ENCODE measurements at places on chromosomes 2 and 18.
A peak's percentile ranks its signal among the peaks of the same experiment; 100 is the strongest.

DNA sequence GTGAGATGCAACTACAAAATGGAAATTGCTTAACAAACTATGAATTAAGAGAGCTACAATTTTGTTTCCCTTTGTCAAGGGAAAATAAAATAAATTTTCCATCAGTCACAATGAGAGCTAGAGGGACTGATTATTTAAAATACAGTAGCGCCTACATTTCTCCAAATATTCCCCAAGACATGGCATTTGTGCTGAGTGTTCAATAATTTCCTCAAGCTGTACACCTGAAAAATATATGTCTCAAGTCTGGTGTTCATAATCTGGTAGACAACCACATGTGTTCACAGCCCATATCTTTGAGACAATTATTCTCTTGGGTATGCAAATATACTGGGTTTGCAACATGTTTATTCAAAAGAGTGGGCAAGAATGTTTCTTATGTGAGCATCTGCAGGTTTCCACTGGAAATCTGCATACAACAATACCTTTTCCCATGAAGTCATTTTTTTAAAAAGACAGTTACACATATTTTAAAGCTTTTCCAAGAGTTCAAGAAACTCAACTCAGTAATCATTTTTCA lies 240.1 kb upstream of the VRK2 start:
- DNase-seq, result no peak

- DNase-seq, result no peak
Measured at GRCh38 chr2:126846241-126846640, 52.4 kb upstream of the TEX51 start.

DNA sequence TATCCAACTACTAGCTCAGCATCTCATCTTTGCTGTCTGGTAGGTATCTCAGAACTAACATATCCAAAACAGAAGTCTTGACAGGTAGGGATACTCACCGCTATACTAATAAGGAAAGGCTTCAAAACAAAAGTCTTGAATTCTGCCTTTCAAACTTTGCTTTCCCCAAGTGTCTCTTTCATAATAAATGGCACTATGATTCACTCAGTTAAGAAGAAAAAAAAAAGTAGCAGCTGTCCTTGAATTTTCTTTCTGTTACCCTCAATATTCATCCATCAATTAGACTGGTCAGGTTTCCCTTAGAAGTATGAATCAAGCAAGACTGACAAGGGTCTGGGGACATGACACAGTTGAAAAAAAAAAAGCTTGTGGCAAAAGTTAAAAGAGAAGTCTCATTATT lies 175.1 kb downstream of the GULP1 start:
- no peak for DNase-seq

- no peak for DNase-seq
Measured at GRCh38 chr18:10847408-10847790, 302.0 kb downstream of the PIEZO2 start.

GRCh38 chr2:131063501-131064283 lies 29.6 kb downstream of the FAM168B start:
- no peak for DNase-seq

DNA sequence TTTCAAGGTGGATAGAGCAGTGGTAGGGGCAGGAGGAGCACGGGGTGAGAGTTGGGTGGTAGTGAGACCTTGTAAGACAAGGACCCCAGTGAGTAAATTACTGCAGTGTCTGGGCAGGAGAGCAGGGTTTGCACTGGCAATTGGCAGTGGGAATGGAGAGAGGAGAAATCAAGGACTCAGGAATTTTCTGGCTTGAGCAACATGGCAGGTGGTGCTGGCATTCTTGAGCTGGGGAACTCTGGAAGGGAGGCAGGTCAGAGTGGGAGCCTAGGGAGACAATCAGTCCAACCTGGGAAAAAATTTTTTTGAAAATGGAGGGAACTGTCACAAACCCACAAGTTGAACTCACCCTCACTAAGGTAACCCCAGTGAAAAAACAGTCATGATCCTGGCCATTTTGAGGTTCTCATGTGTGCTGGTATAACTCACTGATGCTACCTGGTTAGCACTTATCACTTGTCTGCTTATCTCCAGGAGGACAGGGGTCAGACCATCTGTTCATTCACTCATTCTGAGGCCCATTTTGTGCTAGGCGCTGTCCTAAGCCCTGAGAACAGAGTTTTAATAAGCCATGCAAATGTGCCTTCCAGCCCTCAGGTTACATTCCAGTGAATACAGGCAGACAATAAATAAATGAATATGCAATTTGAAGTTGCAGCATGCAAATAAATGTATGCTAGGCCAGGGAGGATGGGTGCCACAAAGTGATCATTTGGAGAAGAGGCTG lies 92.2 kb upstream of the SEC11C start:
- DNase-seq, result no peak

DNA sequence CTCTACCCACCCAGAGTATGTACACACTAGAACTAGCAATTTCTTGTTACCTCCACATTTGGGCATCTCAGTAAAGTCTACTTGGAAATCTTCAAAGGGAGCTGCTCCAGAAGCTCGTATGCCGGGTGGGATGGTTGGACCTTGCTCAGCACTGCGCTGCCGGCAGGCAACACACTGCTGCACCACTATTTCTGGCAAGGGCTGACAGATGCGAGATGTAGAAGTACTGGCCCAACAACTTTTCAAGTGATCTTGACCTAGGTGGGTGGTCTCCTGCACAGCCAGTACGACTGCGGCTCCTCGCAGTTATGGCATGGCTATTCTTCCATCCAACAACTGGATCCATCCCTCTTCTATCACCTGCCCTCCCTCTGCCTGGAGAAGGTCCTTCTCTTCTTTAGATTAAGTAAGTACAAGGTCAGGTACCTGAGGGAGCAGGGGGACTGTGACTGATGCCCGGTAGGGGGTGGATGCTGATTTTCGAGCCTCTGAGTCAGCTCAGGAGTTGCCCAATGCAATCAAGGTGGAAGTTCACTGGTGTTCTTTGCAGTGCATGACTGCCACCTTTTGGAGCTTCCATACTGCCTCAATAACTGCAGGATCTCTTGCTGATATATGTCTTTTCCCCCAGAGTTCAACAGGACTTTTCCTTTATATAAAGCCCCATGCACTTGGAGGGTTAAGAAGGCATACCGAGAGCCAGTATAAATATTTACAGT lies 100.4 kb upstream of the SLC1A4 start:
- no peak for DNase-seq

DNA sequence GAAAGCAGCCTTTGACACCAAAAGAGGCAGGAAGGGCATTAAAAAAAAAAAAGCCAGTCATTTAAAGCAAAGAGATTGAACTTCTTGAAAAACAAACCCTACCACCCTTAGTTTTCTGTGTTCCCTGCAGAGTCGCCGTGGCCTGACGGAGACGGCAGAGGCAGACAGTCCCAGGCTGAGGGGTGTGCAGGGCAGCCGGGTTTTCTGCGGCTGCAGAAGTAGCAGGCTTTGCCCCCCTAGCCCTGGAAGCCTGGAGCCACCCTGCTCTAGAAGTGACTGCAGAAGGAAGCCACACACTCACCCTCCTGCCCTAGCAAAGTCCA lies 2.8 kb downstream of the INPP5D start:
- DNase-seq, result no peak

GRCh38 chr2:232342635-232343565 lies 35.7 kb upstream of the ALPP start:
- peak; percentile 3 for DNase-seq

GRCh38 chr2:97267411-97268074 lies 154.6 kb downstream of the ANKRD36 start:
- no peak for DNase-seq

DNA sequence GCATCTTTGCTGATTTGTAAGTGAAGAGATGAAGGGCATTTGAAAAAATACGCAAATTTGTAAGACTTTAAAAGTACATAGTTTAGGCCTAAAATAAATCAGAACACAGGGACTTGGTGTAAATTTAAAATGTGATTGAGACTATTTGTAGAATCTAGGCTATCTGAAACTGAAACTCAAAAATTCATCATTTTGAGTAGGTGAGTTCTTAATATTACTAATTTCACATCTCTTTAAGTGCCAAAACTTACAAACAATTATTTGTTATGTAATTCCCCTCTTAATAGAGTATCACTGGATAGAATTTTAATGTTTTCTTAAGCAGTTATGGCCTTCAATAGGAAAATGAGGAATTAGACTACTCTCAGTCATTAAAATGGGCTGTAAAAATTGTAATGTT lies 14.0 kb upstream of the HRH4 start:
- no peak for DNase-seq

DNA sequence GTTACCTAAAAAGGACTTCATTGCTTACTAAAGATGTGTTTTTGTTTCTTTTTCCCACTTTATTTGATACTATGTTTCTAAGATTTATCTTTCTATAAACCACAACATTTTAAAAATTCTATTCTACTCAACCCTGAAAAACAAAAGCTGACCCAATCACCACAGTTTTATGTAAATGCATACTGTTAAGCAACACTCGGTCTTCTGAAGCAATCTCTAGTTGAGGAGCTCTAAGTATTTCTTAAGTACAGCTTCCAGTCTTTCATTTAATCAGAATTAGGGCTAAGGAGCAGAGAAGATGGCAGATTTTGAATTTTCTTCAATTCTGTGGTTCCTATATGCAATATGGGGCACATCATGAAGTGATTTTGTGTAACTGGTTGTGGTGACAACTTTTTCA lies 72.2 kb upstream of the SLC4A10 start:
- DNase-seq, result no peak

DNA sequence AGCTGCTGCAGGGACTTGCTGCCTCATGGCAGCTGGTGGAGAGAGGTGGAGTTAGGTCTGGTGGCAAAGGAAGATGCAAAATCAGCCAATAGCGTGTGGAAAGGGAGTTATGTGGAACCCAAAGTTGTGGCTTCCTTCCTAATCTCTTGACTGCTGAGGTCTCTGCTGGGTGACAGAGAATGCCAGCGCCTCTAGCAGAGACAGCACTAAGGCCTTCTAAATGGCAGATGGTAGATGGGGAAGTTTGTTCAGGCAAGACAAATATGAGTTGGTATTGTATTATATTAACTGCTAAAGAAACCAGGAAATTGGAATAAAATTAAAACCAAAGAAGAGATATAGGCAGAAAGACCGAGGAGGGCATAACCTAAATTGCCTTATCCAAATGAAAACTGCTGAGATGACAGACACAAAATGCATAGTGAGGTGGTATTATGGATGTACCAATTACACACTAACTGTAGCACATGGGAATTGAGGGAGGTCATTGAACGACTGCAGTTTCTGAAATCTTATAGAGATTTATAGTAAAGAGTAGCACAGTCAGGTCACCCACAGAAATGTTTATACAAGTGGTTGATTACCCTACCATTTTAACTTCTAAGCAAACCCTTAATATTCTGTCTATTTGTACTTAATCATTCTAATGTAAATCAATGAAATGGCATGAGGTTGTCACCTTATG lies 246.6 kb upstream of the SESTD1 start:
- DNase-seq, result no peak

DNA sequence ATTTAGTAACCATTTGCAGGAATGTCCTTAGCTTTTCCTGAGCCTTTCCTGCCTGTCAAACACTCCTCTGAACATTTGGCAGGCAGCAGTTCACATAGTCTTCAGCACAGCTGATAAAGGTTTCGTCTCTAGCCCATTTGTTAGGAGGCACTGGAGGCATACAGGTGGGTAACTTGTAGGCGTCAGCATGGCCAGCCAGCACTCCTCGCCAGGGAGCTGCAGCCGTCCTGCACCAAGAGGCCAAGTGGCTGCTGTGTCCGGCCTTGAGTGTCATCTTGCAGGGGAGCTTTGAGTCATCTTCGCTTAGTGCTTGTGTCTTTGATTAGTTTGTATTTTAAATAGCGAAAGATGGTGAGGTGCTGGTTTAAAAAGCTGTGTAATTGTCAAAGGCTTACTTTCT lies 120.3 kb upstream of the NFATC1 start:
- DNase-seq, result no peak

DNA sequence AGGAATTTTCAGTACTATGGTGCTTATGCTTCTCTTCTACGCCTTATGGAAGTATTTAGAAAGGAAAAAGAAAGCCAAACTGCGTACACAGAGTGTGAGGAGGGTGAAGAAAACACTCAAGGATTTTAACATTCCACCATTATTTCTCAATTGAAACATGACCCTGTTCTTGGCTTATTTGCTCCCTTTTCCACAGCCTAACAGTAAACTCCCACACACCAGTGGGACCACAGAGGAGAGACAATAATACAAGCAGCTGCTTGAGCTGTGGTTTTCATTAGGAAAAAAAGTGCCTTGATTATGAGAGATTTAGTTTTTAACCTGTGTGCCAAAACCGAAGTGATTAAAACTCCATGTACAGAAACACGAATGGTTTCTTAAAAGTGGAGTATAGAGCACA lies 134.3 kb downstream of the MEP1B start:
- no peak for DNase-seq

GRCh38 chr2:25071966-25072365 lies 30.1 kb downstream of the EFR3B start:
- no peak for DNase-seq

GRCh38 chr2:143420313-143420712 lies 291.1 kb downstream of the ARHGAP15 start:
- DNase-seq, result no peak
